ENCODE measurements at places on chromosomes 2 and 18.

DNA sequence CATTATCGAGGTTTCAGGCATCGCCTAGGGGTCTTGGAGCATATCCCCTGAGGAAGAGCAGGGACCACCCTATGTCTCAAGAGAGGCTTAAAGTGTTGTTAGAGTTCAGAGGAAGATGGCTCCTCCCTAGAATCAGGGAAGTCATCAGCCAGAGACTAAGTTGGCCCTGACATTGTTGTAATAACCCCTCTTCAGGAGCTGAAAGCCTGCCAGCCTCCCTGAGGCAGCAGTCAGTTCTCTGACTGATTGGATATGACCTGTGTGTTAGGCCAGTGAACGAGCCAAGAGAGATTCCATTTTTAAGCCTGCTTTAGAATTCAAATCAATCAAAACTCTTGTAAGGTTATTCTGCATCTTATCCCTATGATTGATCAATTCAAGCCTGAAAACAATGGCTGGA, 34.9 kb downstream of the ARHGAP28 start:
- DNase-seq, result no peak

GRCh38 chr2:187310701-187311100, 137.4 kb downstream of the CALCRL start:
- DNase-seq, result no peak

DNA sequence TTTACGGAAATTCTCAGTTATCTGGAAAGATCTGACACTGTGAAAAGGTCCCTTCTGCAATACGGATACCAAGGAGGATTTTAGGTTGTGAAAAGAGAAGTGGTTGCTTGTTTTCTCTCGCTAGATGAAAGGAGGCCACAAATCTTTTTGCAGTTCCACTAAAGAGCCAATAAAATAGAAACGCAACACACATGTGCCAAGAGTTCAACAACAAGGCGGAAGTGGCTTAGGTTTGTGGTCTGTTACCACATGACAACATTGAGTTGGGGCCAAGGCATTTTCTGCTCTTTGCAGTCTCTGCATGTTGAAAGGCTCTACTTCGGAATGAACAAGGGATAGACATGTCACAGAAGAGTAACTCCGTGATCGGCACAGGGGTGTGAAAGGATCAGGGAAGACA, 115.7 kb upstream of the OSR1 start:
- peak; percentile 7 for DNase-seq

DNA sequence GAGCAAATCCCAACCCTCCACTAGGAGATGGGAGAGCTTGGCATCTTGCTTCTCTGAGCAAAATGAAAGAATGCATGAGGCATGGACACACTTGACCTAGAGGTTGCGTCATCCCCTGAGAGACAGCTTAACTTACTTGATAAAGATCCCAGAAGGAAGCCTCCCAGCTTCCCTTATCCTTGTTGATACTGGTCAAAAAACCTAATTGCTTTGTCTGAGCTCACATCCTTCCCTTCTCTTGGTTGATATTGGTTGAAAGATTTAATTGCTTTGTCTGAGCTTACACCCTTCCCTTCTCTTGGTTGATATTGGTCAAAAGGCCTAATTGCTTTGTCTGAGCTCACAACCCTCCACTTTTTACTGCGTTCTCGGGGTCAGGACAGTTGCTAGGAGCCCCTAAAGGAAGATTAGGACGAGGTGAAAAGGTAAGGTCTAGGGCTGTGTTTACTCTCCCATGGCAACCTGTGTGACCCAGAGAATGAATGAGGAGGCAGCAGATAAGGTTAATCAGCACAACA, 12.2 kb upstream of the BOD1L2 start:
- no peak for DNase-seq

DNA sequence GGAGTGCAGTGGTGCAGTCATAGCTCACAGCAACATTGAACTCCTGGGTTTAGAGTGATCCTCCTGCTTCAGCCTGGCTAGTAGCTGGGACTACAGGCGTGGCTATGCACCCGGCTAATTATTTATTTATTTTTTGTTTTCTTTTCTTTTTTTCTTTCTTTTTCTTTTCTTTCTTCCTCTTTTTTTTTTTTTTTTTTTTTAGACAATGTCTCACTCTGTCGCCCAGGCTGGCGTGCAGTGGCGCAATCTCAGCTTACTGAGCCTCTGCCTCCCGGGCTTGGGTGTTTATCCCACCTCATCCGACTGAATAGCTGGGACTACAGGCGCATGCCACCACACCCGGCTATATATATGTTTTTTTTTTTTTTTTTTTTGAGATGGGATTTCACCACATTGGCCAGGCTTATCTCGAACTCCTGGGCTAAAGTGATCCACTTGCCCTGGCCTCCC, 1.4 kb upstream of the ANXA4 start:
- DNase-seq, result no peak

DNA sequence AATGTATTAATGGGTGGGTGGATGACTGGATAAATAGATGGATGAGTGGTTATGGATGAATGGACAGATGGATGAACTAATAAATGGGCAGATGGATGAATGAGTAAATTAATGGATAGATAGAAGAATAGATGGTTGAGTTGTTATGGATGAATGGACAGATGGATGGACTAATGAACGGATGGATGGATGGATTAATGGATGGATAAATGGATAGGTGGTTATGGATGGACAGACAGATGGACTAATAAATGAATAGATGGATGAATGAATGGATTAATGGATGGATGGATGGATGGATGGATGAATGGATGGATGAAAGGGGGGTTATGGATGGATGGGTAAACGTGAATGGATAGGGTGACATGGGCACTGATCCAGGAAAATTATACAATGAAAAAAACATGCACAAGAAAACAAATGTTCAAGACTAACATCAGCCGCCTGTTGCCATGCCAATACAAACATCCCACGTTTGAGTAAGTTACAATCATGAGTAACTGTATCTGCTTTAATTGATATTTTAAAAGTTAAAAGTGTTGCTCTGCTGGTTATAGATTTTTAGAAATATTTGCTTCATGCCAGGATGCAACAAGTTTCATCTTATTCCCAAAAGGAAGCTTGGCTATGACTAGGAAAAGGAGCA, 20.8 kb downstream of the PXDN start:
- DNase-seq, result no peak

GRCh38 chr2:74427551-74427950, 6.0 kb downstream of the WDR54 start:
- DNase-seq, result no peak

GRCh38 chr2:213545964-213546475, 261.8 kb downstream of the SPAG16 start:
- DNase-seq, result no peak

DNA sequence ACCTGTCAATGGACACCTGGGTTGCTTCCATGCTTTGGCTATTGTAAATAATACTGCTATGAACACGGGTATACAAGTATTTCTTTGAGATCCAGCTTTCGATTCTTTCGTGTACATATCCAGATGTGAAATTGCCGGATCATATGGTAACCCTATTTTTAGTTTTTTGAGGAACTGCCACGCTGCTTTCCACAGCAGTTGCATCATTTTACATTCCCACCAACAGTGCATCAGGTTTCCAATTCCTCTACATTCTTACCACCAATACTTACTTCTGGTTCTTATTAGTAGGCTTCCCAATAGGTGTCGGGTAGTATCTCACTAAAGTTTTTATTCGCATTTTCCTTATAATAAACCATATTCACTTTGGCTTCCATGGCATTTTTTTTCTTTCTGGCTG, 69.6 kb downstream of the PID1 start:
- DNase-seq, result no peak

Data from hippocampal formation (tissue), 2 donors.